Fibroblast of skin of abdomen (primary cell): ENCODE measurements at places on chromosomes 1 and 21.

DNA sequence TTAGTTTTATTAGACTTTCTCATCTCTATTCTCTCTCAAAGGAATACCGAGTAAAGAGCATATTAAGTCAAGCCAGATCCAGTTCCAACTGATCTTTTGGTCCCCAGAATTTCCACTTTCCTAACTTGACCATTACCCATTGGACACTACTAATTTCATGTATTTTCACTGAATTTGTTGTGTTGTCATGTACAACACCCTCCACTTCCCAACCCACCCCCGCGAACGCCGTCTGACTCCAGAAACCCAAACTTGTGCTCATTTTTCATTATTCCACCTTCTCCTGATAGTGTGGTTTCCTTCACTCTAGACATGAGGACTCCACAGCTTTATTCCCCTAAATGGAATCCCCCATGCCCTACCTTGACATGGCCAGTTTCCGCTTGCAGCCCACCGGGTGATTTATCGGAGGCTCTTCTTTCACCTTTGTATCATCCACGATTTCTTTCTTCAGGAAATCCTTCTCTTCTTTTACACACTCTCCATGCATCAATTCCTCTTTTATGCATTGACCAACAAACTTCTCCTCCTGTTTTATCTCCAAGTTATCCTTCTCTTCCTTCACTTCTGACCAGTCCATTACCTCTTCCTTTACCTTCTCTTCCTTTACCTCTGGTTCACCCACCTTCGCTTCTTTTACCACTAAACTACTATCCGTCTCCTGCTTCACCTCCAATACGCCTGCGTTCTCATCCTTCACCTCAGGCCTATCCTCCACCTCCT, 805 bp downstream of the ZNHIT6 start:
- no peak for DNase-seq

GRCh38 chr1:1955621-1956094, 36.6 kb upstream of the TMEM52 start:
- no peak for DNase-seq

DNA sequence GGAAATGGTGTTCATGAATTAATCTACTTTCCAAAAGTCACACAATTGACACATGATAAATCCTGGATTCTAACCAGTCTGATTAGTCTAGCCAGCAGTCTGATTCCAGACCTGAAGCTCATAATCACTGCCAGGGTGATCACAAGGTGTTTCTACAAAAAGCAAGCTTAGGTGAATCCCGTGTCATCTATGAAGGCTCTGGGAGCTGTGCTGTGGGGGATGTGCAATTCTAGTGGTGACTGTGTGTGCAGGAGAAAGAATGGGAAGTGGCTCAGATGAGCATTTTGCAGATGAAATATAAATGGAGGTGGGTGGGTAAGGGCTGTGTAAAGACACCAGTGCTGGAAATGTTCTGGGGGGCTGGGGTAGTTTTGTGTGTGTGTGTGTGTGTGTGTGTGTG, 1.8 kb upstream of the NPPB start:
- no peak for DNase-seq

DNA sequence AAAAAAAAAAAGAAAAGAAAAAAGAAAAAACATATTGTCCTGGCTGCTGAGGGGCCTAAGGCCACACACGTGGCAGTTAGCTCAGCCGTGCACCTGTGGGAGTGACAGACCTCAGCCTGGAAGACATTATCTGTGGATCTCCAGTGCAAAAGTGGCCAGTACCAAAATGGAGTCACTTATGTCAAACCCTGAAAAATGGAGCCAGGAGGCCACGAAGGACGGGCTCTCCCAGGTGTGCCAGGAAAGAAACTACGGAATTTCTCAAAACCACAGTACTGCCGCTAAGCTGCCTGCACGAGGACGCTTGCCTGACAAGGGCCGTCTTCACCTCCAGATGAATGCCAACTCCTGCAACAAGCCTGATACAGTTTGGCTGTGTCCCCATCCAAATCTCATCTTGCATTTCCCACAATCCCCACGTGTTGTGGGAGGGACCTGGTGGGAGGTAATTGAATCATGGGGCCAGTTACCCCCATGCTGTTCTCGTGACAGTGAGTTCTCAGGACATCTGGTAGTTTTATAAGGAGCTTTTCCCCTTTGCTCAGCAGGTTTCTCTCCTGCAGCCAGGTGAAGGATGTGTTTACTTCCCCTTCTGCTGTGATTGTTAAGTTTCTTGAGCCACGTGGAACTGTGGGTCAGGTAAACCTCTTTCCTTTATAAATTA, 5.3 kb upstream of the MIB2 start:
- DNase-seq: no peak

GRCh38 chr1:31441970-31442647, 29.1 kb downstream of the SERINC2 start:
- DNase-seq: no peak

- no peak for DNase-seq
Observed at GRCh38 chr1:155000411-155000725, 2.2 kb upstream of the ZBTB7B start.

- DNase-seq: peak; percentile 8
Observed at GRCh38 chr1:65896721-65897120, 104.0 kb downstream of the PDE4B start.
